Bronchial smooth muscle cell (primary cell): ENCODE measurements at places on chromosomes 2 and 18. TPM values are rescaled to one million over a fixed set of nuclear protein-coding genes. Genes with fewer than 3 reads are reported as not detected.

Gene NTSR2
- total RNA-seq, result under 0.01 TPM in 1 of 2 replicates, not detected in the other

Gene DHRS9
- total RNA-seq, result 1.3 TPM in 1 of 2 replicates, not detected in the other

Gene RIF1
- 20.0 and 21.9 TPM in 2 replicates for total RNA-seq

Gene VIL1
- not detected in 2 replicates for total RNA-seq

Gene HOXD4
- total RNA-seq, result not detected in 2 replicates

Gene EMILIN1
- total RNA-seq, result 257 and 364 TPM in 2 replicates
